Endothelial cell of umbilical vein (primary cell): ENCODE measurements at places on chromosomes 3 and 15.

DNA sequence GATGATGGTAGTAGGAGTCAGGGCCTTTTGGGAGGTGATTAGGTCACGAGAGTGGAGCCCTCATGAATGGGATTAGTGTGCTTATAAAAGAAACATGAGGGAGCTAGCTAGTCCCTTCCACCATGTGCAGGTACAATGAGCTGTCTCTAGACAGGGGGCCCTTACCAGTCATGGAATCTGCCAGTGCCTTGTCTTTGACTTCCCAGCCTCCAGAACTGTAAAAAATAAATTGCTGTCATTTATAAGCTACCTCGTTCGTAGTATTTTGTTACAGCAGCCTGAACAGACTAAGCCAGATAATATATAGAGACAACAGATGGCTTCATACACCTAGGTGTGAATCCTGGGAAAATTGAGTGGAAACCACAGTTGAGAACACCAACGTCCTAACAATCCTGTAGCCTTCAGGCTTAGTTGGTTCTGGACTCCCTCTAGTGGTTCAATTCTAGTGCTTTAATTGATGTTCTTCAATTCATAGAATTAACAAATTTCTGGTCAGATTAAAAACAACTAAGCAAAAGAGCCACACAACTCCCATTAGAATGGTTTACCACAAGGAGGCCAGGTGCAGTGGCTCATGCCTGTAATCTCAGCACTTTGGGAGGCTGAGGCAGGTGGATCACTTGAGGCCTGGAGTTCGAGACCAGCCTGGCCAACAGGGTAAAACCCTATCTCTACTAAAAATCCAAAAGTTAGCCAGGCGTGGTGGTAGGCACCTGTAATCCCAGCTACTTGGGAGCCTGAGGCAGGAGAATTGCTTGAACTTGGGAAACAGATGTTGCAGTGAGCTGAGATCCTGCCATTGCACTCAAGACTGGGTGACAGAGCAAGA, 21.3 kb upstream of the GATM start:
- DNase-seq, result peak; percentile 55

DNA sequence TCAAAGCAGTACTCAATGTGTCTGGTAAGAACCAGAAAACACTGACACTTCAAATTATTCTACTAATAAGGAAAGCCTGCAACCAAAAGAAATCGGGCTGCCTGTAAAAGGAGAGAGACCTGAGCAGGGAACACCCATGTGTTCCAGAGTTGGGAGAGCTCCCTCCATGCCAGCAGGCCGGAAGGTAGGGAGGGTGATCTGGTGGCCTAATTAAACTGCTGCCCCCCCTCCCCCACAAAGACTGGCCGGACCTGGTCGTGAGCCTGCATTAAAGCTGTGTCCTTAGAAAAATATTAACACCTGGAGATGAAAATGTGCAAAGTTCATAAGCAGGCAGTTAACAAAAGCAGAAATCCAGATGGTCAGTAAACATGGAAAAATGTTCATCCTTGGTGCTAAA, 170.6 kb upstream of the BHLHE40 start:
- DNase-seq, result no peak

- no peak for DNase-seq
Observed at GRCh38 chr3:136682740-136683312, 69.4 kb downstream of the STAG1 start.

- DNase-seq, result no peak
Observed at GRCh38 chr3:347581-347980, 151.0 kb downstream of the CHL1 start.

DNA sequence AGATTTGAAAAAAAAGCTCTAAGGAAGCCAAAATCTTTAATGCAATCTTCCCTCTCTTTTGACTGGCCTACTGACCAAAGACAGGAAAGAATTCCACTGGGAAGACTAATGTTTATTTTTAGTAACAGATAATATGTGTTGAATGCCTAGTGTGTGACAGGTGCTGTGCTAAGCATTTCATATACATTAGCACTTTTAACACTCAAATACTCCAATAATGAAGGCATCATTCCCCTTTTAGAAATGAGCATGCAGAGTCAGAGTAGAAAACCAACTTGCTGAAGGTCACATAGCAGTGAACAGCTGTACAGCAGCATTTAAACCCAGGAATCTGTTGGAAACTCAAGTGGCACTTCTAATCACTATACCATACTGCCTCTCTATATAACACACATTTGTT, 170.6 kb downstream of the MINAR1 start:
- no peak for DNase-seq

DNA sequence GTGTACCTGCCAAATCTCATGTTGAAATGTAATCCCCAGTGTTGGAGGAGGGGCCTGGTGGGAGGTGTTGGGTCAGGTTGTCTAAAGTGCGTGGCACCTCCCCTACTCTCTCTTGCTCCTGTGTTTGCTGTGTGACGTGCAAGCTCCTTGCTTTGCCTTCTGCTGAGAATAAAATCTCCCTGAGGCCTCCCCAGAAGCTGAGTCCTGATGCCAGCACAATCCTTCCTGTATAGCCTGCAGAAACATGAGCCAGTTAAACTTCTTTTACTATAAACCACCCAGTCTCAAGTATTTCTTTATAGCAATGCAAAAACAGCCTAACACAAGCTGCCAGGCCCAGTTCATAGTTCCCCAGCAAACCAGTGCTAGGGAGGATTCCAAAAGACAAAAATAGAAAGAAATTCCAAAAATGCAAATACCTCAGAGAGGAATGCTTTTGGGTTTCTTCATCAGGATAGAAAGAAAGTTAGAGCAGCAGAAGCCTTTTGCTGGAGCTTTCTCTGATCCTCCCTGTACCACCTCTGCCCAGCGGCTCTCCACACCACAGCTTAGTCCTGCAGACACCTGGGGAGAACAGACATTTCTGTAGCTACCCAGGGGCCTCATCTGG, 25.9 kb upstream of the CDV3 start:
- DNase-seq, result no peak

DNA sequence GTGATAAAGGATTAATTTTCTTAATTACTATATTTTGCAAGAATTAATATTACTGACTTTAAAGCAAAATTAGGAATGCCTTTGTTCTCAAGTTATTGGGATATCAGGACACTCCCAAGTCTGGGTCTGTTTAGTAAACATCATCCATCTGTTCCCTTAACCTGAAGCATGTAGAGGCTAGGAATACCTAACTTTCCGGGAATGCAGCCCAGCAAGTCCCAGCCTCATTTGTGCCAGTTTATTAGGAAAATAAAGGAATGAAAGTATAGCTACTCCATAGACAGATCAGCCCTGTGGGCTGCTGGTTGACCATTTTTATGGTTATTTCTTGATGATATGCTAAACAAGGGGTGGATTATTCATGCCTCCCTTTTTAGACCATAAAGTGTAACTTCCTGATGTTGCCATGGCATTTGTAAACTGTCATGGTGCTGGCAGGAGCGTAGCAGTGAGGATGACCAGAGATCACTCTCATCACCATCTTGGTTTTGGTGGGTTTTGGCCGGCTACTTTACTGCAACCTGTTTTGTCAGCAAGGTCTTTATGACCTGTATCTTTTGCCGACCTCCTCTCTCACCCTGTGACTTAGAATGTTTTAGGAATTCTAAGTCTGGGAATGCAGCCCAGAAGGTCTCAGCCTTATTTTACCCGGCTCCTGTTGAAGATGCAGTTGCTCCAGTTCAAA, 540.2 kb downstream of the NAALADL2 start:
- no peak for DNase-seq

DNA sequence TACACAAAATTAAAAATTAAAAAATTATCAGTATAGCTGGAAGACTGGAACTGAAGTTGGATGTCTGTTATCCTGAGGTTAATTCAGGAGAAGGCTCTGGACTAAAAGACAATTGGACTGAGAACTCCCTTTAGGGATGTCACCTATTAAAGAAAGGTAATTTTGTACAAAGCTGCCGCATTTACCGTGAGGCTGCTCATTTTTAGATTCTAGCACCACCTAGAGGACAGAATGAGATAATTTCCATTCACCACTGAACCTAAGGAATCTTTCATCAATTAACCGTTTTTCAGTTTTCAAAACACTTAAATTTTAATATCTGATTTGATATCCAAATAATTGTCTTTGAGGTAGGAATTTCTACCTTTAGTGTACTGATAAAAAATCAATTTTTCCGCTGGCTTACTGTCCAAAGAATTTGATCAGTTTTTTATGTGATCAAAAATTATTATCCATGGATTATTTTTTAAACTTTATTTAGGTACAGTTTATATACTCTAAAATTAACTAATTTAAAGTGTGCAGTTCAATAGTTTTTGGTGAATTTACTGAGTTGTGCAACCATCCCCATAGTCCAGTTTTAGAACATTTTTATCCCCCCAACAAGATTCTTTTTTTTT, 106.7 kb upstream of the TNIK start:
- peak; percentile 55 for DNase-seq

DNA sequence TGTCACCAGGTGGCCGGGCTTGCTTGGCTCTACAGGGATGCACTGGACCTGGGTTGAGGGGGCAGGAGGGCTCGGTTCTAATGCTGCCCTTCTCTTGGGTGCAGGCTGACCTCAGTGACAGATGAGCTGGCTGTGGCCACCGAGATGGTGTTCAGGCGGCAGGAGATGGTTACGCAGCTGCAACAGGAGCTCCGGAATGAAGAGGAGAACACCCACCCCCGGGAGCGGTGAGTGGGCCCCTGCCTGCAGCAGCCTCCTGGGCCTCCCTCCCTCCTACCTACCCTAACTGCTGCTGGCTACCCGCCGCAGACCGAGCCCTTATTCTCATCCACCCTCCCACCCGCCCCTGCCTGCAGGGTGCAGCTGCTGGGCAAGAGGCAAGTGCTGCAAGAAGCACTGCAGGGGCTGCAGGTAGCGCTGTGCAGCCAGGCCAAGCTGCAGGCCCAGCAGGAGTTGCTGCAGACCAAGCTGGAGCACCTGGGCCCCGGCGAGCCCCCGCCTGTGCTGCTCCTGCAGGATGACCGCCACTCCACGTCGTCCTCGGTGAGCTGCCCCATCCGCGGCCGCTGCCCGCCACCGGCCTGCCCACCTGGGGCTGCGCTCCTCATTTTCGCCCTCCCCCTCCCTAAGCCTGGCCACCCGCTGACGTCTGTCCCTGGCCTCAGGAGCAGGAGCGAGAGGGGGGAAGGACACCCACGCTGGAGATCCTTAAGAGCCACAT, 5.6 kb downstream of the FES start:
- no peak for DNase-seq

- peak; percentile 26 for DNase-seq
Observed at GRCh38 chr3:632571-633170, 436.1 kb downstream of the CHL1 start.

DNA sequence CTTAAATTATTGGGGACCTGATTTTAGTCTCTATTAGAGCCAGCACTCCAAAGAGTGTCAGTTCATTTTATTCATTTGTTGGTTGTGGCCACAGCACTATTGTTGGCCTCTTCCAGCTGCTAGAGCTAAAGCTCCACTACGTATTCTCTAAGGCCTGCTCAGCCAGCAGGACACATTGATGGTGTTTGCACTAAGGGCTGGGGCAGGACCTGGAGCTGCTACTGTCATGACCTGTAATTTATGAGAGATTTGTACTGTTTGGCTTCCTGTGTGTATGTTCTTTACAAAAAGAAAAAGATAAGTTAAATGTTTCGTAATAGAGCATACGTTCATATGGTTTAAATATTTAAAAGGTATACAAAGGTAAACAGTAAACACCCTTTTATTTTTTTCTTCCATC, 8.1 kb downstream of the GFM1 start:
- DNase-seq, result no peak

DNA sequence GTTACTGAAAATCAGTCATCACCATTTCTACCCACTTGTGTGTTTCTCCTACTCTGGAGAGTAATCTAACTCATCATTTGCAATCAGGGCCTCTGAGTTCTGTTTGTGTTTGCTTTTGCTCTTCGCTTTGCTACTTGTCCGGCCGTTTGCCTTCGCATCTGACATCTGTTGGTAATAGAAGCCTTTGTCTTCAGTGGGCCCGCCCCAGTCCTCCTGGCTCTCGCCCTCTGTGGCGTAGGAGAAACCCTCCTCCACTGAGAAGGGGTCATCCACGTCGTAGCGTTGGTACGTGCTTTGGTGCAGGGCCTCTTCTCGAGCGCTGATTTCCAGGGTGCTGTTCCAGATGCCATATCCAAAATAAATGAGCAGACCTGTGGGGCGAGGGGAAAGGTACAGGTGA, 48.3 kb downstream of the CLDN11 start:
- no peak for DNase-seq

GRCh38 chr3:164514576-164514975, 563.7 kb downstream of the SI start:
- no peak for DNase-seq

DNA sequence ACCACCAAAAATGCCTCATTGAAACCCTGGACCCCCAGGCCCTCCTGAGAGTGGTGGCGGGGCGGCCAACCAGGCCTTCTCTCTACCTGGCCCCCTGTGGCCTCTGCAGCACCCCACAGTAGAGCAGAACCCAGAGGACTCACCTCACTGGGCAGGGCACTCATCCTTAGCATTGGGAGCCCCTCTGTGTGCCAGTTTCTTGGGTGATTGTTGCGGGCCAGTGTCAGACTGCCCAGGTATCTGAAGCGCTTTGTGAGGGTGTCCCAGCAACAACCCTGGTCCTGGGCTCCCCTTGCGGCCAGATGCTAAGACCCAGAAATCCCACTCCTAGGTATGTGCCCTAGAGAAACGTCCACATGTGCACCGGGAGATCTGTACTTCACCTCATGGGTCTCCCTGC, 20.7 kb upstream of the MRPS22 start:
- DNase-seq, result no peak

DNA sequence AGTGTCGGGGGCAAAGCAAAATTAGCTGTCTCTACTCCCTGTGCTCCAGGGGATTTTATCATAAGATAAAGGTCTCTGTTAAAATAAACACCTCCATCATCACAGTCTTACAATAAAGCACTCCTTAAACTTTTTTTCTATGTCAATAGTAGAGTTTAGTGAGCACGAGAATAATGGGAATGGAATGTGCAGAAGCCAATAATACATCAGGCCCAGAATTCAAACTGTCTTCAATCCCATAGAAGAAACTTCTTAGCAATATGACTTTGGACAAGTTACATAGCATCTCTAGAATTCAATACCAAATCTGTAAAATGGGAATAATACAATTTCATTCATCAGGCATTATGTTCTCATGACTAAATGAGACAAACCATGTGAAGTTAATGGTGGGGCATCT, 49.0 kb upstream of the EPHA3 start:
- DNase-seq, result no peak

DNA sequence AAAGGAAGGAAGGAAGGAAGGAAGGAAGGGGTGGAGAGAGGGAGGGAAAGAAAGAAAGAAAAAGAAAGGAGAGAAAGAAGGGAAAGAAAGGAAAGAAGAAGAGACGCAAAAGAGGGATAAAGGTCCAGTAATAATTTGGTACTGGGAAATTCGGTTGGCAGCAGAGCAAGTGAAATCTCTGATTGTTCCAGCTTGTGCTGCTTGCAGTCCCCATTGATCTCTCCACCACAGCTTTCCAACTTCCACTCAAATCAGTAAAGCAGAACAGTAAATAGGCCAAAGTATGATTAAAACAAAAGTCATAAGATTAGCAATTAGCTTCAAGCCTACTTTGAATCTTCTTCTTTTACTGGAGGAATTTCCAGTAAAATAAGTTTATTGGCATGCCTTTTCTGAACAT, 357.2 kb downstream of the ROBO1 start:
- DNase-seq, result no peak

GRCh38 chr3:65761446-65762234, 277.1 kb downstream of the MAGI1 start:
- DNase-seq, result no peak
